ENCODE measurements at places on chromosomes 6 and 20.

GRCh38 chr20:44736170-44737021, 9.3 kb upstream of the KCNK15 start:
- H3K4me1 ChIP-seq = peaks cover 9% of the 10 kb centered on the region
- no peak overlapping the region for H3K4me3 ChIP-seq
- no peak for DNase-seq
- H3K36me3 ChIP-seq = no peaks in the 10 kb centered on the region
- H3K27ac ChIP-seq = no peak overlapping the region

DNA sequence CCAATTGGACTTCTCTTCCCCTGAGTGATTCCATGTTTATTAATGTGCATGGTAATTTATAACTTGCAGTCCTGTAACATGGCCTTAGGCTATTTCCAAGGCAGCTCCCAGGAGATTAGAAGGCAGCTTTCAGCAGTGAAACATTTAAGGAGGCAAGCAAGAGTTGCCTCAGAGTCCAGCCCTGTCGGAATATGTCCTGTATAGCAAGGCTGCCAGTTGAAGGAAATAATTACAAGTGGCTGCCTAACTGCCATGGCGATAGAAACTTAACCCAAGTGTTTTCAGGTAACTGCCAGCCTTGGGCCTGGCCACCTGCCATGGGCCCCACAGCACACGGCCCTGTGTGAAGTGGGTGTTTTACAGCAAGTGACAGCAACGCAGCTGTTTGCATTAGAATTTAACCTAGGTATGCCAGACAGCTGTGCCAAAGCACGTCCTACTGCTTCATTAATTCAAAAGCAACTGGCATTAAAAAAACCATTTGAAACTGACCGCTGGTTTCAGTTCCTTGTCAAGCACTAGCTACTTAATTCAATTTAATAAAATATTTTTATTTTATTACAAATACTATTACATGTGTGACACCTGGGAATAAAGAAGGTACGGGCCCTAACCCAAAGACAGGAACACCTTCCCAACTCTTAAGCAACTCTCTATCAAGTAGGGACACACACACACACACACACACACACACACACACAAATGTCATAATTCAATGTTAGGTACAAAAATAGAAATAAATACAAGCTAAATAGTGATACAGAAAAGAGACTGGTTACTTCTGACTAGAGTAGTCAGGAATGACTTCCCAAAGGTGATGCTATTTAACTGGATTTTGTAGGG, 151.8 kb upstream of the HEY2 start:
- H3K36me3 ChIP-seq = no peaks in the 10 kb centered on the region
- peak overlapping the region; percentile 43 for H3K27ac ChIP-seq
- H3K4me3 ChIP-seq = no peak overlapping the region
- H3K27me3 ChIP-seq = no peaks in the 10 kb centered on the region

DNA sequence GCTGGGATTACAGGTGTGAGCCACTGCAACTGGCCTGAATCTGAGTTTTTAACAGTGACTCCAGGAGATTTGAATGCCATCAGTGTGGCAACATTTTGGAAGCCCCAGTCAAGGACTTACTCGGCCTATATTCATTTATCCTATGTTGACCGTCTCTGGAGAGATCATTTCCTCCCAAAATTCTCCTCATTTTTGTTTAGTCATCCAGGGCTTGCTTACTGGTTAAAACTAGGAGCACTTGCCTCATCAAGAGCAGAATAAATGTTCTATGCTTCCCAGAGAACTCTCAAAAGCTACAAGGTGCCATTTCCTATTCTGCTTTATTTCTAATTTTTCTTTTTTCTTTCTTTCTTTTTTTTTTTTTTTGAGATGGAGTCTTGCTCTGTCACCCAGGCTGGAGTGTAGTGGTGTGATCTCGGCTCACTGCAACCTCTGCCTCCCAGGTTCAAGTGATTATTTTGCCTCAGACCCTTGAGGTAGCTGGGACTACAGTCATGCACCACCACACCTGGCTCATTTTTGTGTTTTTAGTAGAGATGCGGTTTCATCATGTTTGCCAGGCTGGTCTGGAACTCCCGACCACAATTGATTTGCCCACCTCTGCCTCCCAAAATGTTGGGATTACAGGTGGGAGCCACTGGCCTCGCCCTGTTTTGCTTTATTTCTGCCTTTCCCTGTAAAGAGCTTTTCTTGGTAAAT, 23.4 kb upstream of the TRIM27 start:
- no peaks in the 10 kb centered on the region for H3K27me3 ChIP-seq
- no peak overlapping the region for H3K27ac ChIP-seq
- no peak overlapping the region for H3K4me3 ChIP-seq
- no peak for DNase-seq
- no peaks in the 10 kb centered on the region for H3K36me3 ChIP-seq

DNA sequence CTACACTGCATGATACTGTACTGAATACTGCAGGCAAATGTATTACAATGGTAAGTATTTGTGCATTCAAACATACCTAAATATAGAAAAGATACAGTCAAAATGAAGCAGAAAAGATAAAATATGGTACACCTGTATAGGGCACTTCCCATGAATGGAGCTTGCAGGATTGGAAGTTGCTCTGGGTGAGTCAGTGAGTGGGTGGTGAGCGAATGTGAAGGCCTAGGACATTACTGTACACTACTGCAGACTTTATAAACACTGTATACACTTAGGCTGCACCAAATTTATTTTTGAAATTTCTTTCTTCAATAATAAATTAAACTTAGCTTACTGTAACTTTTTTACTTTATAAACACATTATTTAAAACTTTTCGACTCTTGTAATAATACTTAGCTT, 213.1 kb downstream of the ATXN1 start:
- no peak overlapping the region for H3K4me3 ChIP-seq
- no peak overlapping the region for H3K27ac ChIP-seq
- no peaks in the 10 kb centered on the region for H3K4me1 ChIP-seq
- H3K36me3 ChIP-seq = peaks cover 22% of the 10 kb centered on the region

- no peak overlapping the region for H3K4me3 ChIP-seq
- H3K27ac ChIP-seq = no peak overlapping the region
- H3K4me1 ChIP-seq = peaks cover 17% of the 10 kb centered on the region
- H3K36me3 ChIP-seq = peaks cover 15% of the 10 kb centered on the region
Measured at GRCh38 chr6:105270511-105270910, 90.7 kb upstream of the POPDC3 start.

GRCh38 chr6:14775528-14775927, 470.3 kb upstream of the JARID2 start:
- no peaks in the 10 kb centered on the region for H3K36me3 ChIP-seq
- peaks cover 7% of the 10 kb centered on the region for H3K27me3 ChIP-seq
- H3K4me1 ChIP-seq = peaks cover 27% of the 10 kb centered on the region
- H3K27ac ChIP-seq = no peak overlapping the region
- no peak overlapping the region for H3K4me3 ChIP-seq

DNA sequence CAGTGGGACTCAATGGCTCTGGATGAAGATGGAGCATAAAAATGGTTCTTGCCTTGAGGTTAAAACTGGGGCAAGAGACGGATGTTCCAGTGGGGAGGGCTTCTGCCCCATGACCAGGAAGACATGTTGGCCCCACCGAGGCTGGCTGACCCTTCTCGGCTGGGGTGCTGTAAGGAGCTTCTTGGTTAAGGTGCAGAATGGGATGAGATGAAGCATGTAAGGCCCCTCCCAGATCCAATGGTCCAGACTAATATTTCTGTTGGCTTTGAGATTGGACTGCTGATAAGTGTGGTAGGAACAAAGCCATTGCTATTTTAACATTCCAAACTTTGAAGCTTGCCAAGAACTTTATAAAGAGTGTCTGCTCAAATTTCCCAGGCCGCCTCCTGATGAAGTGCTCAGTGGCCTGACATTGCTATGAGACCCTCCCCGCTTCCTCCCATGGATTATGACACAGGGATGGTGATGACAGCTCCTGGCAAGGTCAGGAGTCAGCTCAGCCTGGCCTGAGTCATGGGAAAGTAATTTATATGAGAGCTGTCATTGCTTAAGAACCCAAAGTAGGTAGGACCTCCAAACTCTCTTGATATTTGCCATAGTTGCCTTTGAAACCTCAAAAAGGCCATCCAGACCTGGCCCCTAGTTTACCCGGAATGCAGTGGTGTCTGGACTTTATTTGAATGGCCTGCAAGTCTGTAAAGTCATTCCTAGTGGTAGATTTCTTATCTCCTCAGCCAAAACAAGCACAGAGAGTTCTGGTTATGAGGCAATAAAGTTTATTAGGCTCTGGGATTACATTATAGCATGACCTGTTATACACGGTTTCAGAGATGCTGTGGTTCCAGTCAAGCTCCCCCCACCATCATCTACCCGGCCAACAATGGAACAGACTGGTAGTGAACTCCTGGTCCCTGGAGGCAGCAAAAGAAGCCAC, 55.2 kb downstream of the TGM2 start:
- H3K27me3 ChIP-seq = no peaks in the 10 kb centered on the region
- peaks cover 5% of the 10 kb centered on the region for H3K36me3 ChIP-seq
- peaks cover 37% of the 10 kb centered on the region for H3K4me1 ChIP-seq
- H3K4me3 ChIP-seq = no peak overlapping the region

GRCh38 chr20:37921341-37921929, 18.5 kb downstream of the VSTM2L start:
- no peaks in the 10 kb centered on the region for H3K36me3 ChIP-seq
- no peak overlapping the region for H3K27ac ChIP-seq

- H3K27ac ChIP-seq = no peak overlapping the region
- peaks cover 15% of the 10 kb centered on the region for H3K4me1 ChIP-seq
- peaks cover 8% of the 10 kb centered on the region for H3K36me3 ChIP-seq
- peaks cover 6% of the 10 kb centered on the region for H3K27me3 ChIP-seq
Measured at GRCh38 chr6:49675816-49676215, 37.5 kb downstream of the CRISP2 start.

- DNase-seq = no peak
- peak overlapping the region; percentile 29 for H3K4me3 ChIP-seq
- H3K4me1 ChIP-seq = peaks cover 14% of the 10 kb centered on the region
- peaks cover 9% of the 10 kb centered on the region for H3K27me3 ChIP-seq
- peak overlapping the region; percentile 86 for H3K27ac ChIP-seq
Measured at GRCh38 chr6:17096096-17096495, 5.8 kb upstream of the STMND1 start.

GRCh38 chr6:159953091-159953601, 15.7 kb upstream of the IGF2R start:
- no peak for DNase-seq
- H3K27ac ChIP-seq = peak overlapping the region; percentile 5
- H3K4me3 ChIP-seq = no peak overlapping the region
- no peaks in the 10 kb centered on the region for H3K27me3 ChIP-seq
- H3K4me1 ChIP-seq = peaks cover 15% of the 10 kb centered on the region
- H3K36me3 ChIP-seq = no peaks in the 10 kb centered on the region

GRCh38 chr6:43744491-43744890, 25.5 kb upstream of the VEGFA start:
- H3K27me3 ChIP-seq = peaks cover 9% of the 10 kb centered on the region
- no peak for DNase-seq
- H3K36me3 ChIP-seq = no peaks in the 10 kb centered on the region

GRCh38 chr20:64164123-64164836, at the start of gene MYT1:
MYT1 (plus strand) TSS chr20:64164452; CDS start chr20:64198862, 34,410 bp downstream.
- no peaks in the 10 kb centered on the region for H3K36me3 ChIP-seq
- H3K4me1 ChIP-seq = peaks cover 5% of the 10 kb centered on the region
- H3K27me3 ChIP-seq = peaks cover 89% of the 10 kb centered on the region
